ENCODE measurements at places on chromosomes 6 and 20.
A peak's percentile ranks its signal among the peaks of the same experiment; 100 is the strongest.

GRCh38 chr20:2210646-2211552 is 84.9 kb upstream of the TGM3 start:
- DNase-seq, result peak; percentile 88

GRCh38 chr6:15874821-15875220 is 212.0 kb upstream of the DTNBP1 start:
- DNase-seq, result no peak

GRCh38 chr6:131143319-131143718 is 8.1 kb downstream of the AKAP7 start:
- DNase-seq, result no peak

DNA sequence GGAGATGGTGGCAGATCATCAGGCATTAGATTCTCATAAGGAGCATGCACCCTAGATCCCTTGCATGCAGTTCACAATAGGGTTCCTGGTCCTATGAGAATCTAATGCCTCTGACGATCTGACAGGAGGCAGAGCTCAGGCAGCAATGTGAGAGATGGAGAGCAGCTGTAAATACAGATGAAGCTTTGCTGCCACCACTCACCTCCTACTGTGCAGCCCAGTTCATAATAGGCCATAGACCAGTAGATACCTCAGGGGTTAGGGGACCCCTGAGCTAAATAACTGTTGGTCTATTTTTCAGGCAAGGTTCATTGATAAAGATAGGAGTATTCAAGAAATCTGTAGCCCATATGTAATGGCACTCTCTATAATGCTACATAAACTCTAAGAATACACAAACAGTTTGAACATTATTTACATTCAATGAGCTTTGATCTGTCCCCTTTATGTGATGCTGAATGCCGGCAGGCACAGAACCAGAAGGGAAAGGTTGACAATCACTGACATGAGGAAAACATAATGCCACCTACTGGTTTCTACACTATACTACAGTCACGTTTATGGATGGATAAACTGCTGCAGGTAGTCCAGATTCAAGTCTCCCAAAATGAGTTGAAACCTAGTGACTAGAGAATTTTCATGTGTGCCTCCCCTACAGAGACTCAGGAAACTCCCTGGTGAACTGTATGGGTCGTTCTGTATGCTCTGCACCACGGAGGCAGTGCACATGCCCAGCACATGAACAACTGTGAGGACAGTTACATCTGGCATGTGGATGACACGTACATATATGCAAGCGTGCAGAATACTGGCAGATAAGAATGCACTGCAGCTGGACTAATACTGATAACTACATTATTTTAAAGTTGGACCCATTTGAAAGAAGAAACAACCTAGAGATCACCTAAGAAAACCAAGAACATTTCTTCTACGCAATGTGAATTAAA is 72.0 kb downstream of the DST start:
- peak; percentile 47 for DNase-seq

DNA sequence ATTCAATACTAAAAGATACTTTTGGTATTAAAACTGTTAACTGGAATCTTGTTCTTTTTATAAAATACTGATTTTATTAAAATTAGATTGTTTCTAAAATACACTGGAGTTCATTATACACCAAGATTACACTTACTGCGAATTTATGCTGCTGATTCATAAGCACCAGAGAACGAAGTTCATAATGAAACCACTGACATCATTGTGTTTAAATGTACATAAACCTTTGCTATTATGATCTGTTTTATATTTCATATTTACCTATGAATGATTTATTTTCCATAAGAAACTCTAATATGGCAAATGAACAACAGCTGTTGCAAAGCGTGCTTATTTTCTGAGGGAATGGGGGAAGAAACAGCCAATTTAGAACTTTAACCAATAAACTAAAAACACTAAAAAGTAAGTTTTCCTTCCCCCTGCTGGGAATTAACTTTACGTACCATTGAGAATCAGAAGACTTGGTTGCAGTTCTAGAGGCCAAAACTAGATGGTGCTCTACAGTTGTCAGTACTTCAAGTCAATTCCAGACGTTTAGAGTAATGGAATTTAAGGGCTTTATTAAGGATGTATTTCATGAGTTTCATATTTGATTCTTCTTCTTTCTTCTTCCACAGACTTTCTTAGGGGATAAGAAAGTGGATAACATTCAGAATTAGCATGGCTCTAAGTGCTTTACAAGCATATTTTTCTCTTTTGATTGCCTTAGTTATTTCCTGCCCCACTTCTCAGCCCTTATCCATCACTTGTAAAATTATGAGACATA is 30.8 kb upstream of the COL19A1 start:
- peak; percentile 83 for DNase-seq

DNA sequence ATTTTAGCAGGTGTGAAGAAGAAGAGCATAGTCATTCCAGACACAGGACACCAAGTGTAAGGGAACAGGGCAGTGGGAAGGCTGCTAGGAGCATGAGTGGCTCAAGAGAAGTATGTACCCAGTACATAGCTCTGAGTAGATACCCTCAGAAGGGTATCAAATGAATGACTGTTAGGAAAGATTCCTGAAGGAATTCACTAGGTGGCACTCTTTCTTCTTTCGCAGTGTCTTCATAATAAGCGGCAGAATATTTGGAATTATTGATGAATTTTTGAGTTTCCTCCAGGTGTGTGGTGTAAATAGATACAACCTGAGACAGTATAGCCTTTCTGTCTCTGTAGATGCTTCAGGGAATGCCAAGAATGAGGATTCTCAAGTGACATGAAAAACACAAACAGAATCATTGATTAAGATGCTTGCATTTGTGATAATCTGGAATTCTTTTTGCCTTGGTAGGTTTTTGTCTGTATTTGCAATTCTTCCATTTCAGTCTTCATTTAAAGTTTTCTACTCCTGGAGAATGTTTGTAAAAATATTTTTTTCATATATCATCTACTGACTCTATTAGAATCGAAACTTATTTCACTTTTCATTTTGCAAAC is 264.3 kb upstream of the RIMS1 start:
- peak; percentile 19 for DNase-seq

DNA sequence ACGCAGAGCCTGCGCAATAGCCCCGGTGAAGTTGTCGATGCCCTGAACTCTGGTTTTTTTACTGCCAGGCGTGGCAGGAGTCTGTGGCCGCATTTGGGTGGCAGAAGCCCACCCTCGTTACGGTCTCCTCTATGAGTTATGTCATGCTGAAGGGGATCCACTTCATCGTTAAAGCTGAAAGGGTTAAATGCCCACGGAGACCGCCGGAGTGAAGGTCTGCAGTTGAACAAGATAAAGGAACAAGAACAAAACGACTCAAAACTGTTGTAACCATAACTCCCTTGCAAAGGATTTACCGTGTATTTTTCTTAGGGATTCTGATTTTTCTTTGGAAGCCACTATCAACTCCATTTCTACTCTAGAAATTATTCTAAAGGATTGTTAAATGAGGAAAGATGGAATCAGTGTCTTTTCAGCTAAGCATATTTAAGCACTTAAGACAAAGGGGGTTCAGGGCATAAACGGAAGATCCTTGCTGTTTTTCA is 501 bp upstream of the ELOVL5 start:
- DNase-seq, result no peak

DNA sequence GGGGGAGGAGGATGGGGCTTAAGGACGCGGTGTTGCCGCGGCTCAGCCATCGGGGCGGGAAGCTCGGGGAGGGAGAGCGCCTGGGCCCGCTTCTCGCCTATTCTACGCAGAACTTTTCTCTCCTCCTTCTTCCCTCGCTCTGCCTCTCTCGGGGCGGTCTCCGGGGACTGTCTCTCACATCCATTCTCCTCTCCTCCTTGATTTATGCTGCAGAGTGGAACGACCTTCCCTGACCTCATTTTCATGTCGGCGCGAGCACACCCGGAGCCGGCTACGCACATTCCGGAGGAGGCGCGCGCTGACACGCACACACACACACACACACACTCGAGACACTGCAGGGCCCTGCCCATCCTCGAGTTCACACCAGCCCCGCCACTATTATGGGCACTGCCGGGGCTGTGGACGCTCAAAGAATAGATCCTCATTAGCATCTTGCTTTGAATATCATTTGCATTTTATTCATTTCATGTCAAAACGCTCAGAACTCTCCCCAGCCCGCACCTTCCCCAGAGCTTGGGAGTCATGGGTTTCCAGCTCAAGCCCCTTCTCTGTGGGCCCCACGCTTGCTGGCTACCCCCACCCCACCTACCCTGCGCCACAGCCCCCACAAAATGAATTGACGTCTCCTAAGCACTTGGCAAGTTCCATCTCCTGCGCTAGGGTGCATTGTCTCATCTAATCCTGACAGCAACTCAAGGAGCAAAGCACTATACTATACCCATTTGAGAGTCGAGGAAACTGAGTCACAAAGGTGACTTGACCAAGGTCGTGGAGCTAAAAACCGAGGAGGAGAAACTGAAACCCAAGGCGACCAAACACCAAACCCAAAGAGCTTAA is 36.8 kb downstream of the NCR2 start:
- DNase-seq, result peak; percentile 16

DNA sequence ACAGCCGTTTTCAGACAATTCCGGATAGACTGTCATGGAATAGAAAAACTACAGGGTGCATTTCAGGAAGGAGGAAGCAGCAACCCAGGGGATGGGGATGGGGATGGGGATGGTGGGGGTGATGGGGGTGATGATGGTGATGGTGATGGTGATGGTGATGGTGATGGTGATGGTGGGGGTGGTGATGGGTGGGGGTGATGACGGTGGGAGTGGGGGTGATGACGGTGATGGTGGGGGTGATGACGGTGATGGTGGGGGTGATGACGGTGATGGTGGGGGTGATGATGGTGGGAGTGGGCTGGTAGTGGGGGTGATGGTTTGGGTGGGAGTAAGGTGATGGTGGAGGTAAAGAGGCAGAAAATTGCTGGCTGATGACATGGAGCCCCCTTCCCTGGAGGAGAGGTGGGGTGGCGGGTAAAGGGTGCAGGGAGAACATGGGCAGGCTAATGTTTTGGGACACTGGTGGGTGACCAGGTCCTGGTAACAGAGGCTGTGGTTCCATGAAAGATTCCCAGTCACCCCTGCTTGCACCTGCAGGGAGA is 17.5 kb downstream of the LAMA5 start:
- DNase-seq, result no peak

DNA sequence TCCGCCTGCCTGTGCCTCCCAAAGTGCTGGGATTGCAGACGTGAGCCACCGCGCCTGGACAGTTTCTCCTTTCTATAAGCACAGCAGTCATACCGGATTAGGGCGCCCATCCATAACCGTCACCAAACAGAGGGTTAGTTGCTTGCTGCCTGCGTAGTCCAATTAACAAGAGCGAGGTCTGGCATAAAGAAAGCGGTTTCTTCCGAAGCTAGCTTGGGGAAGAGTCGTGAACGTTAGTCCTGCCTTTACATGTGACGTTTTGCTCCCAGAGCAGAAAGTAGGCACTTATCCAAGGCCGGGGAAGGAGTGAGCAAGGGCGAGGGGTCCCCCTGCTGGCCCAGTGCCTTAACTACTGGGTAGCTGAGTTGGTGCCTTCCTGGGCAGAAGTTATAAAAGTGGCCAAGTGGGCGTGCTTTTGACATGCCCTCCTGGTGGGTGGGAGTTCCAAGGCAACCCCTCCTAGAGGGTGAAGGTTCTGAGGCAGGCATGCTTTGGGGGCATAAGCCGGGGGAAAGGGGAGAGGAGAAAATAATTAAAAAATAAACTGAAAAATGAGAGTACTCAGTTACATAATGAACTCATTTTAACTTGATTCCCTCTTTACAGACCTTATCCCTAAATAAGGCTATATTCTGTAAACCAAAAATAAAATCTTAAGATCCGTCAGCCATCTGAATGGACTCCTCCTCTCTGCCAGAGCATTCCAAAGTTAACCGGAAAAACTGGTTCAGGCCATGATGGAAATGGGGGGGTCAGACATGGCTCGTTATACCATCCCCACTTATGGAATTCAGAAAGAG is 88.0 kb downstream of the FAM217A start:
- DNase-seq, result peak; percentile 95

DNA sequence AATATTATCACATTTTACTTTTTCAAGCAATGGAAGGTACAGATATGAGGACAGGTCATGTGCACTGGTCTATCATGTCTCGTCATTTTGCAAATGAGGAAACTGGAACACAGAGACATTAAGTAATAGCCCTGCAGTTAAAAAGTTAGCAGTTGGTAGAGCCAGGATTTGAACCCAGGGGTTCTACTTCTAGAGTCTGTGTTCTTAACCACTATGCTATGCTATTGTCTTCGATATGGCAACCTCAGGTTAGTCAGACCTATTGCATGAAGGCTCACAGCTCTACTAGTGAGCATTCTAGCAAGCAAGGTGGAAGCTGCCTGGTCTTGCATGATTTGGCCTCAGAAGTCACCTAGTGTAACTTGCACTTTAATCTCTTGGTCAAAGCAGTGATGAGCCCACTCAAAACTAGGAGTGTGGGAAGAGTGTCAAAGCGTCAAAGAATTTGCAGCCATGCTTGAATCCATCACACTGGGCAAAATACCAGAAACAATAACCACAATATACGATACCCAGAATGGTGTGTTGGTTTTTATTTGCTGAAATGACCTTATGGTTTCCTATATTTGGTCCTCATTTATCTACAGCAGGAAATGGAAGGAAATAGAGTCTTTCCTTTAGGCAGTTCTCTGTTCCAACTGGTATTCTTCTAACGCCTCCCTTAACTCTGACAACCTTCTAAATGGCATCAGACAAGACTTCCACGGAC is 20.4 kb upstream of the BMP2 start:
- DNase-seq, result peak; percentile 36

DNA sequence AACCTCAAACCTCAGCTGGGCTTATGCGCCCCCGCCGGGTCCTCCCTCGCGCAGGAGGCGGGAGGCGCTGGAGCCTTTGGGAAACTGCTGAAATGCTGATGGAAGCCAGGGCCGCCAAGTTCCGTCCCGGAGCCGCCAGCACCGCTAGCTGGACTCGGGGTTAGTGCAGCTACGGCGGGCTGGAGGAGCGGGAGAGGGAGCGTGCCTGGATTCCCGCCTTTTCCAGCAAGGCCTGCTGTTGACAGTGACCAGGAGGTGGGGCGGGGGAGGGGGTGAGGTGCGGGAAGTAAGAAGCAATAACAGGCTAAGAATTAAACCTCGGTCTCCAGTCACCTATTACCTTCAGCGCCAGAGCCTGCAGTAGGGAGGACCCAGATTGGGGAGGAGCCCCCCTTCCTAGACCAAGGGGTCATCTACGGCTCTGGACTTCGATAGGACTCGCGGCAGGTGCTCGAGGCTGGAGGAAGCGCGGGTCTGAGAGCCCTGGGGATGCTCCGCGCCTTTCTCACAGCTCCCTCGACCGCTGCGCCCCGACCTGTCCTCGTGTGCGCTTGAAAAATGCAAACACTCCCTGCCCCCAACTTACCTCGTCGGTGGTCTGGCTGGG is 20.5 kb downstream of the COL9A1 start:
- no peak for DNase-seq

DNA sequence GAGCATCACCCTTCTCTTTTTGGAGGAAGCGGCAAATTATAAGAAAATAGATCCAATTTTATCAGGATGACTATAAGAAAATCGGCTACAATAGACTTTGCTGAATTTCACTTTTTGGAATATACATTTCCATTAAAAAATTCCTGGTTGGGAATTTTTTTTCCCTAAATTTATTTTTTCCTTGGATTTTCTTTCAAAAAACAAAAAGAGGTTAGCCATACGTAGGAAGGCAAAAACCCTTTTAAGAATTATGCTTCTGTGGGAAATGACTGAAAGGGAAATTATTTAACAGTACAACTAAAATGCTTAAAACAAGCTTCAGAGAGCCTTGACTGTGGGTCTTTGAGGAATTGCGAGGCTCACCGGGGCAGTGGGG is 86.9 kb downstream of the SLC22A23 start:
- no peak for DNase-seq

Measured in fibroblast of the aortic adventitia (primary cell).